ENCODE measurements at places on chromosomes 2 and 18.
A peak's percentile ranks its signal among the peaks of the same experiment; 100 is the strongest.

DNA sequence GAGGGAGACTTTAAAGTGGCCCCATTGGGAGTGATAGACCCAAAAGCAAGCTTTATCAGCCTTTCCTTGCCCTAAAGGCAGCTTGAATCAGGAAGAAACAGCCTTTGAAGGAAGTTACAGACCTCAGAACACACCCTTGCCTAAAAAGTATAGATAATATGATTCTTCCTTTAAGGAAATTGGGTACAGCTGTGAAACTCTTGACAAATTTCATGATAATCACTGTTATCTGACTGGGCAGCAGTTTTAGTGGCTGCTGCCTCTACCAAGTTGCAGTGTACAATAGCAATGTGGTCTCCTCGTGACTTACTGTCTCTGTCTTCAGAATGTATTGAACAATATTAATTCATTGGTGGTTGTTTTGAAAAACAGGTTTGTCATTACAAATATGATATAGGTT is 16.7 kb downstream of the HOXD1 start:
- H3K4me3 ChIP-seq = no peak overlapping the region
- no peak for DNase-seq
- H3K27ac ChIP-seq = no peak overlapping the region
- H3K27me3 ChIP-seq = peaks cover 11% of the 10 kb centered on the region
- no peaks in the 10 kb centered on the region for H3K4me1 ChIP-seq

DNA sequence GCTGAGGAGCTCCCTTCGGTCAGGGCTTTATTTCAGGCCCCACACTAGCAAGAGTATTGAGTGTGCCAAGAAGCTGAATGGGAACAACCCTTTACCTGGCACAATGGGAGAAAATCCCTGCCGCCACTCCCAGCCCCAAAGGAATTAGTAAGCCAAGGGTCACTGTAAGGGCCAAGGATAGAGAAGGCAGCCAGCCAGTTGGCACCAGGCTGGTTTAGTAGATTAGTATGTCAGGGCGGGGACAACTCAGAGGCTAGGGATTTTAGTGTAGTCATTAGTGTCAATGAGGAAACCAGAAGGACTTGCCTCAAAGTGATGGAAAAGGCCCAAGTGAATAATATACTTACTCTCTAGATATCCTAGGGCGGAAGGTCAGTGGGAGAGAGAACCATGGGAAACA is 34.9 kb upstream of the CYP26B1 start:
- H3K4me3 ChIP-seq = no peak overlapping the region
- DNase-seq = no peak
- no peaks in the 10 kb centered on the region for H3K27me3 ChIP-seq
- no peaks in the 10 kb centered on the region for H3K36me3 ChIP-seq
- no peak overlapping the region for H3K27ac ChIP-seq

GRCh38 chr2:42047488-42048298 is at the start of gene PKDCC:
PKDCC (plus strand) TSS chr2:42048021; CDS start chr2:42048200, 179 bp downstream.
- no peaks in the 10 kb centered on the region for H3K27me3 ChIP-seq
- H3K4me1 ChIP-seq = peaks cover 34% of the 10 kb centered on the region
- H3K36me3 ChIP-seq = no peaks in the 10 kb centered on the region
- peak within 1 kb of the TSS; percentile 98 for H3K4me3 ChIP-seq
- H3K27ac ChIP-seq = peak within 1 kb of the TSS; percentile 99

- H3K36me3 ChIP-seq = no peaks in the 10 kb centered on the region
- H3K27ac ChIP-seq = no peak overlapping the region
- DNase-seq = no peak
- H3K4me3 ChIP-seq = no peak overlapping the region
- peaks cover 15% of the 10 kb centered on the region for H3K4me1 ChIP-seq
- H3K27me3 ChIP-seq = no peaks in the 10 kb centered on the region
These were observed 40.2 kb downstream of the EPAS1 start for GRCh38 chr2:46337208-46337994.

- no peak overlapping the region for H3K4me3 ChIP-seq
- H3K27ac ChIP-seq = no peak overlapping the region
- H3K4me1 ChIP-seq = no peaks in the 10 kb centered on the region
- no peaks in the 10 kb centered on the region for H3K36me3 ChIP-seq
- no peak for DNase-seq
These were observed 123.3 kb upstream of the DCC start for GRCh38 chr18:52216666-52217065.

- no peaks in the 10 kb centered on the region for H3K36me3 ChIP-seq
- H3K4me1 ChIP-seq = no peaks in the 10 kb centered on the region
- no peak overlapping the region for H3K4me3 ChIP-seq
These were observed 54.1 kb downstream of the PDCL3 start for GRCh38 chr2:100616841-100617390.

DNA sequence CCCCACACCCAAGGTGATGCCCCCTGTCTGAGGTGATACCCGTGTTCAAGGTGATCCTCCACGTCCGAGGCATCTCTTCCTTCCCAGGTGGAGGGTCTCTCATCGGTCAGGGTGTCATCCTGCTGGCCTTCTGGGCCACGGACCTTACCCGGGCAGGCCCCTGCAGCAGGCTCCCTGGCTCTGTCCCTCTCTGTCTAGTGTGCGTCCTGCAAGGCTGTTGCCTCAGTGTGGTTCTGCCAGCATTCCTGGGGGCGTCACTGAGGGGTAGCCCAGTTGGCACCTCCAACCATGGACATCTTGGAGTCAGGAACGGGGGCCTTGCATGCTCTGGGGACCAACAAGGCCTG is 5.6 kb upstream of the PER2 start:
- no peak overlapping the region for H3K27ac ChIP-seq
- no peak for DNase-seq
- H3K36me3 ChIP-seq = no peaks in the 10 kb centered on the region
- H3K4me1 ChIP-seq = peaks cover 17% of the 10 kb centered on the region

DNA sequence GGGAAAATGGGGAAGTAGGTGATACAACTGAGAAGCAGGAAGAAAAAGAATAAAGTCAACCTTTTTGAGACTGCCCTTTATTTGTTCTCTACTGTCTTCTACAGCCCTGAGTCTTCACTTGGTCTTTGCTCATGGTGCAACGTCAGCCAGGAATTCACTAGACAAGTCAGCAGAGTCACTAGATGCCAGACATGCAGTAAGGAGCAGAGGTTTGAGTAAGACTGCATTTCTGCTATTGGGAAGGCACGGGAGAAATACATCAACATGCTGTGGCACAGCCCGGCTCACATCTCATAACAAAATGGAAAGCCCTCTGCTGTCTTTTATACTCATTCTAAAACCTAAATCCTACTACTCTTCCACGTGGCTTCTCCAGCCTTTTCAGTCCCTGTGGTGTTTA is 67.1 kb downstream of the PRELID3A start:
- no peaks in the 10 kb centered on the region for H3K27me3 ChIP-seq
- no peak for DNase-seq
- H3K36me3 ChIP-seq = peaks cover 47% of the 10 kb centered on the region
- no peak overlapping the region for H3K27ac ChIP-seq

- H3K27me3 ChIP-seq = no peaks in the 10 kb centered on the region
- no peaks in the 10 kb centered on the region for H3K36me3 ChIP-seq
- no peak overlapping the region for H3K4me3 ChIP-seq
- no peak overlapping the region for H3K27ac ChIP-seq
- DNase-seq = no peak
- H3K4me1 ChIP-seq = no peaks in the 10 kb centered on the region
These were observed 27.8 kb upstream of the COL6A3 start for GRCh38 chr2:237441605-237442274.

- H3K4me1 ChIP-seq = peaks cover 6% of the 10 kb centered on the region
- H3K27me3 ChIP-seq = no peaks in the 10 kb centered on the region
- no peak overlapping the region for H3K4me3 ChIP-seq
- H3K36me3 ChIP-seq = peaks cover 9% of the 10 kb centered on the region
These were observed 19.9 kb downstream of the RNF144A start for GRCh38 chr2:6937157-6937556.

DNA sequence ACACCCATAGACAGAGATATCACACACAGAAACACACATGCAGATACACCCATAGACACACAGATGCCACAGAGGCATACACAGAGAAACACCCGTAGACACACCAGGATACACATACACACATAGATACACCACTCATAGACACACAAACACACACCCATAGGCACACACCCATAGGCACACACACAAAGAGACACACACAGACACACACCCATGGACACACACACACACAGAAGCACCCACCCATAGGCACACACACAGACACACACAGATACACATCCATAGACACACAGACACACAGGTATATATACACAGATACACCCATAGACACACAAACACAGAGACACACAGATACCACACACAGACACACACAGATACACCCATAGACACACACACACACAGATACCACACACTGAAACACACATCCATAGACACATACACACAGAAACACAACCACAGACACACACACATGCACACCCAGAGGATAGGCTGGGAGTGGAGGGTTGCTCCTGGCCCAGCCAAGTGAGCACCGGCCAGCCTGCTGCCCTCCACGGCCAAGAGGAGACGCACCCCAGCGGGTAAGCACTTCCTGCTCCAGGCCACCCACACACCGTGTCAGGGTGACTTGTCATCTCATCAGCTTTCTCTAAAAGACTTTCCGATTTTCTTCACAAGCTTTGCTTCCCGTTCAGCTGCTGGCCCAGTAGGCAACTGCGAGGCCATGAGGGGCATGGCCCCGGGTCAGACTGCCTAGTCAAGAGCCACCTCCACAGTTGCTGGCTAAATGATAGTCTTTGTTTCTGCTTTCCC is 14.1 kb upstream of the CNNM3 start:
- no peaks in the 10 kb centered on the region for H3K4me1 ChIP-seq
- H3K27me3 ChIP-seq = no peaks in the 10 kb centered on the region
- peaks cover 9% of the 10 kb centered on the region for H3K36me3 ChIP-seq
- no peak overlapping the region for H3K4me3 ChIP-seq

DNA sequence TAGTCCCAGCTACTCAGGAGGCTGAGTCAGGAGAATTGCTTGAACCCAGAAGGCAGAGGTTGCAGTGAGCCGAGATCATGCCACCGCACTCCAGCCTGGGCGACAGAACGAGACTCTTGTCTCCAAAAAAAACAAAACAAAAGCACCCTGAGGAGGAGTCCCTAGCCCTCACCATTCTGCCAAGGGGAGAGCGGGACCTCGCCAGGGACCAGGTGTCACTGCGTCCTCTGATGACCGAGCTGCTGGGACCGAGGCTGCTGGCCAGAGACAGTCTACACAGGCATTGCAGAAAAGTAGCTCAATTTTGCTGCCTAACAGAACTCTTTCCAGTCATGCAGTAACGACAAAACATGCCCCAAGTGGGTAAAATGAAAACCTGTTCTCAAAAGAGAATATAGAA is 18.4 kb downstream of the NCK2 start:
- H3K4me1 ChIP-seq = peaks cover 6% of the 10 kb centered on the region
- H3K27me3 ChIP-seq = no peaks in the 10 kb centered on the region
- H3K27ac ChIP-seq = no peak overlapping the region
- H3K36me3 ChIP-seq = peaks cover 42% of the 10 kb centered on the region
- no peak overlapping the region for H3K4me3 ChIP-seq

DNA sequence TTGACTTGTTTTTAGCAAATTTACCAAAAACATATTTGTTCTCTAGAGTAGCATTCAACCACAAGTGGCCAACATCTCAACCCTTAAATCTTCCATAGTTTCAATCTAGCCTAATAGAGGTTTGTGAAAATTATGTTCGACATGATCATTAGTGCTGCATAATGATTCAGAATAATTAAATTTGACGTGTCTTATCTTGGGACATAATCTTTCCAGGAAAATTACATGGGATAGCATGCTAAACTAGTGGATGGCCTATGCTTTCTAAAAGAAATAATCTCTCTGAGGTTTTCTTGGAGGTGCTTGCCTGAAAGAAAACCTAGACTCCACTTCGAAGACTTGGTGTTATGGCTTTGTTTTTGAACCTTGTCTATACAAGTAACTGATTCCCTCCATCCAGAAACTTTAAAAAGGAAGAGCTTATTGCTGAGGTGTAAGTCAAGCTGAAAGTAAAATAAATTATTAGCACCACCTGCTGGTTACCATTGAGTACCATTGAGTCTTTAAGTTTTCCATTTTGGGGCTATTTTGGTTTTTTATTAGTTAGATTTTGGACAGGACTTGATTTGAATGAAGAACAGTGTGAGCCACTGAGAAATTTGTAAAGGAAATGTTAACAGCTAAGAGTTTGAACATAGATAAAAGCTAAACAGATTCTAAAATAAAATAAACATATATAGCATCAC is 32.7 kb downstream of the COX7A2L start:
- H3K27me3 ChIP-seq = no peaks in the 10 kb centered on the region
- no peak overlapping the region for H3K27ac ChIP-seq
- H3K4me1 ChIP-seq = no peaks in the 10 kb centered on the region
- H3K4me3 ChIP-seq = no peak overlapping the region
- peaks cover 84% of the 10 kb centered on the region for H3K36me3 ChIP-seq
- DNase-seq = no peak

DNA sequence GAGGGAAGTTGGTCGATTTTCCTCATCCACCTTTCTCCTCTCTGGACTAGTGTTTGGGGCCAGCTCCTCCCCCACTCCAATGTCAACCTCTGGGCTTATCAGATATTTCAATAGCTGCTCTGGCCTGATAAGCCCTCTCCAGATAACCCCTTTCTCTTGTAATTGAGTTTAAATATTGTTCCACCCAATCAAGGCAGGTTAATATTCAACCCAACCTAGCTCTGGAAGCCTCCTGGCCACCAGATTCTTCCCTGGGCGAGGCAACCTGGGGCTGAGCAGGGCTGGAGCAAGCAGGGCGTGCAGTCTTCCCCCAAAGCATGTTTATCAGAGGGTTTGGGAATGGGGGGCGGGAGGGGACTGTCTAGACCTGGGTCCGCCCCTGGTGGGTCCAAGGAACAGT is 73.8 kb downstream of the TFCP2L1 start:
- H3K27me3 ChIP-seq = peaks cover 15% of the 10 kb centered on the region
- no peaks in the 10 kb centered on the region for H3K4me1 ChIP-seq
- no peak overlapping the region for H3K4me3 ChIP-seq
- H3K27ac ChIP-seq = no peak overlapping the region
- DNase-seq = no peak

- H3K4me3 ChIP-seq = no peak overlapping the region
- no peaks in the 10 kb centered on the region for H3K4me1 ChIP-seq
- H3K27ac ChIP-seq = no peak overlapping the region
- H3K27me3 ChIP-seq = no peaks in the 10 kb centered on the region
- DNase-seq = no peak
These were observed 89.6 kb downstream of the GCA start for GRCh38 chr2:162433491-162433890.

- no peaks in the 10 kb centered on the region for H3K36me3 ChIP-seq
- no peak overlapping the region for H3K4me3 ChIP-seq
- H3K27me3 ChIP-seq = no peaks in the 10 kb centered on the region
- no peak overlapping the region for H3K27ac ChIP-seq
These were observed 189.9 kb upstream of the NDUFV2 start for GRCh38 chr18:8912348-8913326.

GRCh38 chr18:10537765-10538164 is 11.9 kb downstream of the NAPG start:
- no peaks in the 10 kb centered on the region for H3K4me1 ChIP-seq
- H3K4me3 ChIP-seq = no peak overlapping the region

DNA sequence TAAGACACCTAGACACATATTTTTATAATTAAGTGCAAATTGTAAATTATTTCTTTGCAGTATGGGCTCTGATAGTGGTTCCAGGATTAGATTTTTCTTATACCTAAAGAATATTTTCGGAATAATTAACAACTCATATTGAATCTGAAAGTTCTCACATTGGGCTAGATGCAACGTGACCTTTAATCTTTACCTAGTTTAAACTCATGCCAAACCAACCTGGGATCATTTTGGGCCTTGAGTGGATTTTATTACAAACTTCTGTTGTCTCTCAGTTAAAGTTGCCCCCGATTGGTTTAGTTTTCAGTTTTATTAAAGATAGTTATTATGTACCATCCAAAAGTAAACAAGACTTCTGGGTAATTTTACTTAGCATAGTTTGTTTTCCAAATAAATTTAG is 230.2 kb upstream of the VWC2L start:
- no peak overlapping the region for H3K4me3 ChIP-seq
- no peaks in the 10 kb centered on the region for H3K36me3 ChIP-seq
- no peak overlapping the region for H3K27ac ChIP-seq
- peaks cover 4% of the 10 kb centered on the region for H3K4me1 ChIP-seq
- no peak for DNase-seq
